ENCODE measurements at places on chromosomes 11 and 22. TPM values are rescaled to one million over a fixed set of nuclear protein-coding genes. Genes with fewer than 3 reads are reported as not detected.
A peak's percentile ranks its signal among the peaks of the same experiment; 100 is the strongest.

- peaks cover 10% of the 10 kb centered on the region for H3K27me3 ChIP-seq
- H3K4me3 ChIP-seq, result no peak overlapping the region
- H3K36me3 ChIP-seq, result no peaks in the 10 kb centered on the region
- H3K27ac ChIP-seq, result no peak overlapping the region
- no peaks in the 10 kb centered on the region for H3K4me1 ChIP-seq
- DNase-seq, result no peak
These were observed 361.0 kb upstream of the ANO3 start for GRCh38 chr11:25970726-25971508.

DNA sequence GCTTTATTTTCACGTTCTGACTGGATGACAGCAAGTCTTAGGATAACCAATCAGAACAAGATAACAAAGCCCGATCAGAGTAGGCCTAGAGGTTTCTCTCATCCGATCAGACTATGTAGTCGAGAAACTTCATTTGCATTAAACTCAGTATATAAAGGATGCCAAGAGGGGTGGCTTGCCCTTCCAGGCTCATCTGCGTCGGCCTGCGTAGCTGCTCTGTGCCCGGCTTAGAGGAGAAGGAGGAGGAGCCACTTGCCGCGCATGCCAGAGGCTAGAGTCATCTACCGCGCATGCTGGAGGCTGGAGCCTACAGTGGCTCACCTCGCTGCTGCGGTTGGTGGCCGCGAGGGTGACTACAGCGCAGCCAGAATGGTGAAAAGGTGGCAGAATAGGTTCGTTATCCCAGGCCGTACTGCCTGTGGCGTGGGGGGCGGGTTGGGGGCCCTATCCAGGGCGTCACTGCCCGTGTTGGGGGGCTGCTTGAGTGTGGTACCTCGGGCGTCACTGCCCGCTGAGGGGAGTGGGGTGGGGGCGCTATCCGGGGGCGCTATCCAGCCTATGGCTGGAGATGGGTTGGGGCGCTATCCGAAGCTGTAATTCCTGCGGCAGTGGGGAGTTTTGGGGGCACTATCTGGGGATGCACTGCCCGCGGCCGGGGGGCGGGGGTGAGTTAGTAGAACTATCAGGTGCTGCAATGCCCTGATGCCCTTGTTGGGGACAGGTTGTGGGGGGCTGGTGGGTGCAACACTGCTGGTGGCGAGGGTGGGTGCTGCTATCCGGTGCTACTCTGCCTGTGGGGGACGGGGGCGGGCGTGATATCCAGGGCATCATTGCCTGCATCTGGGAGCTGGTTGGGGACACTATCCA lies at the start of gene RFPL2:
Gene RFPL2 (minus strand): TSS at position 218 of the 867 bp plus-strand sequence. CDS start 2,622 bp downstream, outside the sequence.
- H3K27me3 ChIP-seq, result no peaks in the 10 kb centered on the region
- H3K4me3 ChIP-seq, result peak within 1 kb of the TSS; percentile 81
- DNase-seq, result no peak
- H3K4me1 ChIP-seq, result peaks cover 13% of the 10 kb centered on the region
- H3K36me3 ChIP-seq, result no peaks in the 10 kb centered on the region

Gene CARD18
- not detected for total RNA-seq

Gene STIP1
- 115 TPM for total RNA-seq

- no peaks in the 10 kb centered on the region for H3K36me3 ChIP-seq
- no peak overlapping the region for H3K4me3 ChIP-seq
- no peaks in the 10 kb centered on the region for H3K4me1 ChIP-seq
- DNase-seq, result no peak
These were observed 16.9 kb downstream of the ELFN2 start for GRCh38 chr22:37410174-37411055.

Gene SPTBN2
- total RNA-seq, result 12.9 TPM

Gene GLYAT
- total RNA-seq, result not detected
